ENCODE measurements at places on chromosomes 4 and X.

GRCh38 chr4:109574443-109574850 is 14.4 kb downstream of the MCUB start:
- no peak for DNase-seq

GRCh38 chr4:5708449-5709206 is at the start of gene EVC2:
EVC2 (minus strand) TSS chr4:5708559; CDS start chr4:5708513, 46 bp downstream.
- peak; percentile 21 for DNase-seq

GRCh38 chr4:86944964-86945781 is 10.4 kb downstream of the AFF1 start:
- DNase-seq, result no peak

DNA sequence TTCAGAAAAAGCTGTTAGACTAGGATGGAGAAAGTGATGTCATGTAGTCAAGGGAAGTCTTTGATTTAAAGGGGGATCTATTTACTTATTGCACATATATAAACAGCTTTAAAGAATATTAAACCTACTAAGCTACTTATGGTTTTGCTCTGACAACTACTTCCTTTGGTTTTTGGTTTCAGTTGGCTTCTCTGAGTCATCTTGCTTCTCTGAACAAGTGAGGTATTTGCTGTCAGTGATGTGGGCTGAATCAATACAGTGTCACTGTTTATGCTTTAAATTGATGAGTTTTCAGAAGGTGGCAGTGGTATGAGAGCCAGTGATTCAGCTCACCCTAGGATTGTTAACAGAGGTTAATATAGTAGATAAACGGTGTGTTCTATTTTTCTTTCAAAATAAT is 75.1 kb downstream of the CEP44 start:
- no peak for DNase-seq

DNA sequence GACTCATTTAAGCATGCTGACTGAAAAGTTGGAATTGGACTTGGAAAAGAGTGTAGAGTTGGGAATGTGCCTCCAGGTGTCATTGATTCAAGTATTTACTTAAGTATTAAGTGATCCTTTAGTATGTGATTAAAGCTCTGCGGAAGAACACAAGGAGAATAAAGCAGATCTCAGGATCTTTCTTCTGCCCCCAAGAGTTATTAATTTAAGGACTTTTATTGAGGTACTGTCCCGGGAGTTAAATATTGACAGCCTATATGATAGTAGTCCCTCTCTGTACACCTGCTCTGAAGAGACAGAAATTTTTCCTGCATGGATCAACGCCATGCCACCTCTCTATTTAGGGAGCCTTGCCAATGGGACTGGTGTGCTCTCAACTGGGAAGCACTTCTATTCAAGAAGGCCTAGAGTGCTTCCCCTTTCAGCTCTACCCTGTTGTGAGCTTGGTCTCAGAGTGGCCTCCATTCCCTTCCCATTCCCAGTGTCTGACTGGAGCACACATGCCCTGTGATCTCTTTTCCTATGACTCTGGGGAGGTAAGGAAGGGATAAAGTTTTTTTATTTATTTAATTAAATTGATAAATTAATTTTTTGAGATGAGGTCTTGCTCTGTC is 75.9 kb downstream of the SHISA3 start:
- no peak for DNase-seq

GRCh38 chr4:76035799-76036380 is at the start of gene CXCL11:
CXCL11 (minus strand) TSS chr4:76036070; CDS start chr4:76035987, 83 bp downstream.
- no peak for DNase-seq

DNA sequence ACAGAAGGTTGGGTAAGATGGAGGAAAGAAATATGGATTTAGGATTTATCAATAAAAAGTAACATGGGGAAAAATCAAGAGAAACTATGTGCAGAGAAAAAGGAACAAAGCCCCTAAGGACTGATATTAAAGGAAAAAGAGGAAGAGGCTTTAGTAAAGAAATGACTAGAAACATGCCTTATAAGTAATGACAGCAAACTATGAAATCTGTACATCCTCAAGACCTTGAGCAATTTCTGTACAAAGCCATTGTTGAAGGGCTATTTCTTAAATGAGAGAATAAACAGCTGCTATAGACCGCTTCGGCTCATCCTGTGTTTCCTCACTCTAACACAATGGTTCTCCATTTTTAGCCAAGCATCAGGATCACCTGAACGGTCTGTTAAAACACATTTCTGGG is 180.3 kb upstream of the ATOH1 start:
- no peak for DNase-seq

- peak; percentile 16 for DNase-seq
These were observed 488 bp downstream of the NAP1L5 start for GRCh38 chr4:88697141-88697540.

GRCh38 chrX:10666102-10666501 is 45.7 kb upstream of the MID1 start:
- DNase-seq, result no peak

GRCh38 chr4:134343656-134344055 is 142.1 kb upstream of the PABPC4L start:
- no peak for DNase-seq

DNA sequence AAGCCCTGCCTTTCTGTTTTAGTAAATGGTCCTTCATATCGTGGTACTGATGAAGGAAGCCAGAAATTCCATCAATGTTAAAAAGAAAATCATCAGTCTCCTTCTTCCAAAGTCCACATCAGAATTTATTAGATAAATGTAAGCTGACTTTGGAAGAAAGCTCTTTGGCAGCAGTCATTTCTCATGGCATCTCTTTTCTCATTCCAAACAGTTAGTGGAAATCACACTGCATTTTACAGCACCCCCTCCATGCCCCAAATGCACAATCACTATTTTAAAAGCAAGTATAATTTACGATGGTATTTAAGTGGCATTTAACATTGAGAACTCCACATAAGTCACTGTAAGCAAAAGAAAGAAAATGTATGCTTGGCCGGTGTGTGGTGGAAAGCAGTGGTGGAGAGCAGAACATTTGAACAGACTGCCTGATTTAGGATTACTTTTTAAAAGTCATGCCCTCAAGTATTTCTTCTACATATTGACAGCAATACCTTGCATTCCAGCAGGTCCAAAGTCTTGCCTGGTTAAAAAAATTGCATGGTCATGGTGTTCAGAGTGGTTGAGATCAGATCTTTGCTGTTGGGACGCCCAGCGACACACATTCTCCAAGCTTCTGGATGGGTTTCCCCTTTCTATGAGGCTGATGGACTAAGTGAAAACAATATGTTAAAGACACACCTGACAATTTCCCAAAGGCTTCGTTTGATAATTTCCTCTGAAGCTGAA is 248.6 kb downstream of the ADAMTS3 start:
- DNase-seq, result no peak

GRCh38 chrX:1463581-1463980 is 10.9 kb upstream of the ASMTL start:
- no peak for DNase-seq

GRCh38 chrX:153829549-153829798 is 870 bp downstream of the PDZD4 start:
- DNase-seq, result no peak

- DNase-seq, result no peak
These were observed 2.3 kb upstream of the HTATSF1 start for GRCh38 chrX:136495043-136495442.

GRCh38 chrX:126063984-126064383 is 102.1 kb downstream of the DCAF12L2 start:
- no peak for DNase-seq

GRCh38 chr4:56908206-56909085 is 746 bp downstream of the REST start:
- peak; percentile 73 for DNase-seq

DNA sequence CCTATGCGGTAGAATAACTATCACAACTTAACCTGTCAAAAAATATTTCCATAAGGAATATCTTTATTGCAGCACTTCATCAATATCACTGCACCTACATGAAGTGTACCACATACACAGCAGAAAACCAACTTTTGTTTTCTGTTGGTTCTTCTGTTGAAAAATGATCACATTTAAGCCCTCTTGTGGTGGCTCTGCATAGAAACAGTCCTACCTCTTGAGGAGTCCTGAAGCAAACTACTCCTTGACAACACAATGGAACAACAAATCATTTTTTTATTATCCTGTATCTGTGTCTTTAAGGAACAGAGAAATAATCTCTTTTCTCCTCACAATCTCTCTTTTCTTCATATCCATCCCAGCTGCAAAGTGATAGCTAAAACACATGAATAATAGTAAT is 39.8 kb upstream of the ATOH1 start:
- DNase-seq, result no peak

DNA sequence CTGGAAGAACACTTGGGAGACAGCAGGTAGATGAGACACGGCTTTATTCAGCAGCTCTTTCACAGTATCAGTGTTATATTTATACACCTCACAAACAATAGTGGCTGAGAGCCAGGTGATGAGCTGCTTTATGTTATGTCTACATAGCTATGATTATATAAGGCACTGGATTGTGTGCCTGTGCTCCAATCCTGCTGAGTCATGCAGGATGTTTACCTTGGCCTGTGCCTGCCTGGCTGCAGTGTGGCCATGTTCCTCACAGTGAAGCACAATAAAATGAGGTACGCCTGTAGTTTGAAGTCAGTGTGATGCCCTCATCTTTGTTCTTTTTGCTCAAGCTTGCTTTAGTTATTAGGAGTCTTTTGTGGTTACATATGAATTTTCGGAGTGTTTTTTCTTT is 31.3 kb downstream of the CXCL13 start:
- DNase-seq, result no peak

DNA sequence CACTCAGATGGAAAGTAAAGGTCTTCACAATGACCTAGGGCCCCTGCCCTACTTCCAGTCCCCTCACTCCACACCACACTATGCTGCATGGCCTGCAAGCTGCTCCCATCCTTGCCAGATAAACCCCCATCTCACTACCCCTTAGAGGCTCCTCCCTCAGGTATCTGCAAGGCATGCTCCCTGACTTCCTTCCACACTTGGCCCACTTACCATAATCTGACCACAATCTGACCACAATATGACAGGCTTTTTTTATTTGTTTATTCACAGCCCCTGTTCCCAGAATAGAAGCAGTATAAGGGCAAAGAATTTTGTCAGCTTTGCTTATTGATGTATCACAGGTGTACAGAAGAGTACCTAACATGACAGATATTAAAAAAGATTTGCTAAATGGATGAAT is 124.7 kb downstream of the CAMK2D start:
- no peak for DNase-seq

DNA sequence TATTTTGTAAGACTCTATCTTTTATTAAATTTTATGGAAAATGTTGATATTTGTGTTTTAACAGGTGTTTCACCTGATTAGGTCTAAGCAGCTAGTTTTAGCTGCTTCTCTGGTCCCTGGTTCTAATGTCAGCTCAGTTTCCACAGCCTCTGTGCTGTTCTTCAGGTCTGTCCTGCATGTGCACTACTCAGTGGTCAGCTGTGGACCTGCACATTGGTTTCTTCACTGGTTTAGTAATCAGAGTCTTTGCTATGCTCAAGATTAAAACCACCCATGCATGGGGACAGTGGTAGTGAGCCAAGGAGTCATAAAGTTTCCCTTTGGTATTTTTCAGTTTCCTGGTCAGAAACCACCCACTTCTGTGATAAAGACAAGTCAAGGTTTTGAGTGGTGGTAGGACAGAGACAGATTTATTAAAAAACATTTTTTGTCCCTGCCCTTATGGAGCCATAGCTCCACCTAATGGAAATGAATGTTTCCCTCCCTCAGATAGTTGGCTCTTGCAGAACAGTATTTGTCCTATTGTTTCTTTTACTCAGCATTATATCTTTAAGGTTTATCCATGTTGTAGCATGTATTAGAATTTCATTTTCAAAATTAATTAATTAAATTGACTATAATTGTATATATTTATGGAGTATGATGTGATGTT is 36.8 kb upstream of the VBP1 start:
- no peak for DNase-seq

GRCh38 chrX:24232796-24233195 is 81.1 kb downstream of the SUPT20HL2 start:
- DNase-seq, result no peak

DNA sequence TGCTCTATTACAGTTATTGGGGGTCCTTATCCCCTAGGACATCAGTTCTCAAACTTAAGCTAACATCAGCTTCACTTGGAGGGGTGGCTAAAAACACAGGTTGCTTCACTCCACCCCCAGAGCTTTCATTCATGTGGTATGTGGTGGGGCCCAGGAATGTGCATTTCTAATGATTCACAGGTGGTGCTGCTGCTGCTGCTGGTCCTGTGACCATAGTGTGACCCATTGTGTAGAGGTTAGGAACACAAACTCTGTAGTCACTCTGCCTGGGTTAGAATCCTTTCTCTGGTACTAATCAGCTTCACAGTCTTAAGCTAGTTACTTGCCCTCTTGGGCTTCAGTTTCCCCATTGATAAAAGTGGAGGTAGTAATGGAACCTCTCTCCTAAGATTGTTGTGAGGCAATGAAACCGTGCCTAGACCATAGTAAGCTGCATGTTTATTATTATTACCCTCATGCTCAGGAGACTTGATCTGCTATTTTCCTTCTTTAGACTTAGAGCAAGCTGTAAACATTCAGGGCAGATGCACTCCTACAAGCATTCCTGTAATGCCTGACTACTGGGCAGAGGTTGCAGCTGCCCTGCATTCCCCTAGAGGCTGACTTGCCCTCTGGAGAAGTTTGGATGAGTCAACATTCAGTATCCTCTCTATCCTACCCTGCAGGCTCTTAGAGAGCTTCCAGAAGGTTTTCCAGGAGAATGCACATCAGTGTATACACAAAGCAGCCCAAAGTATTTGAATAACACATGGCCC is 94.1 kb upstream of the ACSL4 start:
- no peak for DNase-seq

- no peak for DNase-seq
These were observed 7.3 kb upstream of the DHRSX start for GRCh38 chrX:2507904-2508627.

DNA sequence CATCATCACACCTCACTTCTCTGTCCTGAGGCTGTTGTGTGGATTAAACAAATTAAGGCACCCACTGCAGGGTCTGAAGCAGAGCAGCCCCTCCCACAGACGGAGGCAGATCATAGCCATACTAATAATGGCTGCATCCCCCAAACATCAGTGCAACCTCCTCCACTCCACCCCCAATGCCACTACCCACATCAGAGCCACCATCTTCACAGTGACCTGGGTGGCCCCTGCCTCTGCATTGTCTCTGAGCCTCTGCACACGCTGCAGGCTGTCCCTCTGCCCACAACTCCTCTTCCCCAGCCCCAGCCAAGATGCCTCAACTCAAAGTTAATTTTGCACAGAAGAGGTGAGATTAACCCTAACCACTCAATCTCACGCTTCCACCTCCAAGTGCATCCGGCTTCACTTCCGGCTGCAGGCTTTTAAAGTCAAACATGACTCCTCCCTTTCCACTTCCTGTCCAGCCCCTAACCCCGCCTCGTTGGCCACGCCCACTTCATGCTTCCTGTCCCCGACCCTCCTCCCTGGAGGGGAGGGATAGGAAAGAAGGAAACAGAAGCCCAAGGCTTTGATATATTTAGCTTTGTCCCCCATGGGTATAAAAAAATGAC is 22.7 kb downstream of the JAKMIP1 start:
- DNase-seq, result no peak

- DNase-seq, result no peak
These were observed 62.1 kb upstream of the GRPR start for GRCh38 chrX:16061296-16061695.

GRCh38 chr4:19880206-19880605 is 371.5 kb upstream of the SLIT2 start:
- no peak for DNase-seq

- DNase-seq, result no peak
These were observed 33.8 kb downstream of the TXK start for GRCh38 chr4:48100256-48100655.

GRCh38 chrX:65596270-65597034 is 61.9 kb upstream of the LAS1L start:
- DNase-seq, result no peak

- no peak for DNase-seq
These were observed 38.2 kb downstream of the CSN3 start for GRCh38 chr4:70280567-70280966.

- no peak for DNase-seq
These were observed 1057.8 kb downstream of the DMD start for GRCh38 chrX:32153585-32153984.

GRCh38 chr4:24730256-24731001 is 64.9 kb upstream of the SOD3 start:
- no peak for DNase-seq

Data from midbrain (tissue), 1 donor.